T-helper 17 cell (primary cell): ENCODE measurements at places on chromosomes 3 and 15.

DNA sequence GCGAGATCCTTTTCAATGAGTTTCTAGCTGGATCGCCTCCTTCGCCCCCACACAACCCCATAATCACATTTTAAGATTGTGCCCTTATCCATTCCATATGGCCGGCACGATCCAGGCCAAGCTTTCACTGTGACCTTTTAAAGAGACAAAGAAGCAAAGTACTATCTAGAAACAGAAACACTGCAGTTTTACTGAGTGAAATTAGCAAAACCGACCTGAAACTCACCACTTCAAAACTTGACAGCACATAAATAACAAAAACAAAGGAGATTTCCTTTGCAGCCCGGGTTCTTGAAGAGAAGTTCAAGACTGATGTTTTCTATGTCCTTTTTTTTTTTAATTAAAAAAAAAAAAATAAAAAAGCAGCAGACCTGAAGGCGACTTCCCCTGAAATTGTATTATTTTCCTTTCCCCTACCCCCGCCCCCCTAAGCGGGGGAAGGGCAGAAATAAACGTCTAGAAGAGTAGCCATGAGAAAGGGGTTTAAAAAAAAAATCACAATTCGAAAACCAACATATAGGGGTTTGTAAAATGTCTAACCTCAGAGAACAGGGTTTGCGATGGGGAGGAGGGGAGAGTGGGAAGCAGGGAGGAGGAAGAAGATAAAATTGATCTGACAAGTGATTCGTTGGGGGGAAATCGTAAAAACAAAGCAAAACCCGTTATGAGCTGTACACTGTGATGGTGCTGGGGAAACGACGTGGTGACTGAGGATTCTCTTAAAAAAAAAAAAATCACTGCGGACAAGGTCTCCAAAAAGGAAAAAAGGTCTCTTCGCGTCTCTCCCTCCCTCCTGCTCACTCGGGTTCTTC, 1.5 kb downstream of the SATB1 start:
- DNase-seq: no peak

- DNase-seq: no peak
Measured at GRCh38 chr3:171881251-171881650, 38.1 kb downstream of the TMEM212 start.

- no peak for DNase-seq
Measured at GRCh38 chr3:173699353-173699752, 301.8 kb downstream of the NLGN1 start.

DNA sequence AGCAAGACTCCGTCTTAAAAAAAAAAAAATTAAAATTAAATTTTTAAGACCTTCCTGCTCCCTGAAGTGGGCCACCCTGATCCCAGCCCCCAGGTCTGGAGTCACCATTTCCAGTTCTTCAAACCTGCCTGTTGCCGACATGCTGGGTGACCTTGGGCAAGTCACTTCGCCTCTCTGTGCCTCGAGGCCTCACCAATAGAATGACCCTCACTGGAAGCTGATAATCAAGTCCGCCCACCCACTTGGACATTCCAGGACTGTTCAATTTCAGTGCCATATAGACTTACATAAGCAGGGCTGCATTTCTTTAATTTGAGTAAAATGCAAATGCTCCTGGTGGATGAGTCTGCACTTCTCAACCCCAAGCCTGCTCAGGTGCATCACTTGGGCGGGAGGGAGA, 39.3 kb upstream of the FURIN start:
- no peak for DNase-seq

DNA sequence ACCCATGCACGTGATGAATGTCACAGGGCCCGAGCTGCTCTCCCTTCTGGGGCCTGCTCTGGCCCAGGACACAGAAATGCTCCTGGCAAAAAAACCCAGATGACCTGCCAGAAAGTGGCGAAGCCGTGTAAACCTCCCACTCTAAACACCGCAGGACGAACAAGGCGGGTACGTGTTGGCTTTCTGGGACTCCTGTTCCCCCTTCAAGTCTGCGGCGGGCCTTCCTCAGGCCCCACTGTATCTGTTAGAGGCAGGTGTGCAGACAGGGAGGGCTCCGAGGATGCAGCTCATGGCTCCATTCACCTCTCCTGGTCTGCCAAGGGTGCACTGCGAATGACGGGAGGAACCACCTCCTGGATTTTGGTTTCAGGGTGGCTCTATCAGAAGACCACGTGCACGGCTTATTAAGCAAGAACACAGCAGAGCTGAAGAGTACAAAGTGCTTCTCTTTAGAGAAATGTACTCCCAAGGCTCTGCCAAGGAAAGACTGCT, 173.8 kb downstream of the ADAMTS17 start:
- DNase-seq: no peak

GRCh38 chr15:88375234-88375927, 91.8 kb downstream of the MRPL46 start:
- no peak for DNase-seq
